ENCODE measurements at places on chromosomes 13 and 19. TPM values are rescaled to one million over a fixed set of nuclear protein-coding genes. Genes with fewer than 3 reads are reported as not detected.

- H3K4me3 ChIP-seq = peak overlapping the region; percentile 99
- peak; percentile 74 for DNase-seq
- peaks cover 34% of the 10 kb centered on the region for H3K4me1 ChIP-seq
- H3K36me3 ChIP-seq = no peaks in the 10 kb centered on the region
- no peaks in the 10 kb centered on the region for H3K27me3 ChIP-seq
- H3K27ac ChIP-seq = peak overlapping the region; percentile 98
Measured at GRCh38 chr19:3366753-3367627, 607 bp downstream of the NFIC start.

- no peaks in the 10 kb centered on the region for H3K4me1 ChIP-seq
- DNase-seq = no peak
- no peaks in the 10 kb centered on the region for H3K27me3 ChIP-seq
- H3K4me3 ChIP-seq = no peak overlapping the region
- H3K27ac ChIP-seq = no peak overlapping the region
- H3K36me3 ChIP-seq = no peaks in the 10 kb centered on the region
Measured at GRCh38 chr13:101053301-101054093, 362.8 kb downstream of the NALCN start.

DNA sequence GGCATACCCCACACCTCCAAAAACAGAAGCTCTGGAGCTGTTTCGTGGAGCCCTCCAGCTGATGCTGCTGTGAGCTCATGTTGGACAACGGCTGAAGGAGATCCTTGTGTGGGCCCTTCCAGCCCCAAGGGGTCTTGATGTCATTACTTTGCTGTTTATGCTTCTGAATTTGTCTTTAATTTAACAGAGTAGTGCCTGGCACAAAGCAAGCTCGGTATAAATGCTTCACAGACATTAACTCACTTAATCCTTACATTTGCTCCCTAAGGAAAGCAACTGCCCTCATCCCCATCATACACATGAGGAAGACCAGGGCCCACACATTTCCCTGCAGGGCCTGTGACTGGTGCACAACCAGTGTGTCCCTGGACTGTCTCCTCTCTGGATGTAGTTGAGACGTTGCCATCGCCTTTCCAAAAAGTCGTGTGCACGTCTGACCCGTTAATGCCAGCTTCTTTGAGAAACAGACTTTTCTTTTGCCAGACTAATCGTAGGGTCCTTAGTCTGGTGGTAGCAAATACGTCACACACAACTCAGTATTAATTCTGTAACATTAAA lies 7.6 kb downstream of the COL4A1 start:
- DNase-seq = no peak
- H3K27ac ChIP-seq = peak overlapping the region; percentile 43
- H3K27me3 ChIP-seq = peaks cover 16% of the 10 kb centered on the region
- peaks cover 5% of the 10 kb centered on the region for H3K4me1 ChIP-seq
- H3K36me3 ChIP-seq = no peaks in the 10 kb centered on the region

GRCh38 chr13:36526897-36527296 lies 94.6 kb downstream of the CCNA1 start:
- no peak for DNase-seq
- H3K27ac ChIP-seq = no peak overlapping the region
- no peaks in the 10 kb centered on the region for H3K4me1 ChIP-seq
- no peak overlapping the region for H3K4me3 ChIP-seq
- no peaks in the 10 kb centered on the region for H3K36me3 ChIP-seq

DNA sequence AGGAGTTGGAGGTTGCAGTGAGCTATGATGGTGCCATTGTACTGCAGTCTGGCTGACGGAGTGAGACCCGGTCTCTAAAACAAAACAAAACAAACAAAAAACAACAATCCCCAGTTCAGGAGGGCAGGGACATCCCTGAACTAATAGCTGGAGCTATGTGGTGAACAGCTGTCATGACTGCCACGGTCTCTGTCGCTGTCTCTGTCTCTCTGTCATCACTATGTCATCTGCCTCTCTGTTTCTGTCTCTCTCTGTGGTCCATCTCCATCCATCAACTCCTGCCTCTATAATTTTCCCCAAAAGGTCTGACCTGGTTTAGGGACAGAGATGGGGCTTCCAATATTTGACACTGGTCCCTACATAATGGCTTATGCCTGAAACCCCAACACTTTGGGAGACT lies 7.4 kb downstream of the ITPKC start:
- H3K4me3 ChIP-seq = no peak overlapping the region
- peaks cover 30% of the 10 kb centered on the region for H3K4me1 ChIP-seq
- no peak for DNase-seq
- H3K27ac ChIP-seq = peak overlapping the region; percentile 19

DNA sequence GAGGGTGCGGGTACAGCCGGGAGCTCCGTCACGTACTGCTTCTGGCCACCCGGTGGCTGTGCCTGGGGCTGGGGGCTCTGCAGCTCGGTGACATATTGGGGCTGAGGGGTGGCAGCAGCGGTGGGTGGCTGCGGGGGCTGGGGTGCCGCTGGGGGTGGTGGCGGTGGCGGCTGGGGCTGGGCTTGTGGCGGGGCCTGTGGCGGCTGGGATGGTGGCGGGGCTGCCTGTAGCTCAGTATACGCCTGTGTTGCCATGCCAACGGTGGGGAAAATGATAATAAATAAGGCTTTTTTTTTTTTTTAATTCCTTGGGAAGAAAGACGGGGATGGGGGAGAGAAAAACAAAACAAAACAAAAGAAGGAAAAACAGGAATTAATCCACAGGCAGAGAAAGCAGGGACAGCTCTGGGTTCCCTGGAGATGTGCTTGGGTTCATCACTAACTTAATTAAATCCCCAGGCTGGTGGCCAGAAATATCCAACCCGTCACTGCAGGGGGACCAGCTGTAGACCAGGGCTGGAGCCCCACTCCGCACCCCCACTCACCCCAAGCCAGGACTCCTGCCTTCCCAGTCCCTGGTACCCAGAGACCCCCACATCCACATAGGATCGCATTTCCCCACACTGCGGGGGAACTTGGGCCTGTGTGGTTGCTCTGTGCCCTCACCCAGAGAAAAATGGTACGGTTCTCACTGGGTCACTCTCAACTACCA lies 12.4 kb downstream of the RFX1 start:
- H3K27ac ChIP-seq = peak overlapping the region; percentile 42
- no peak for DNase-seq
- H3K4me1 ChIP-seq = peaks cover 24% of the 10 kb centered on the region
- no peak overlapping the region for H3K4me3 ChIP-seq

- DNase-seq = no peak
- no peak overlapping the region for H3K27ac ChIP-seq
Measured at GRCh38 chr13:41008349-41008980, 10.7 kb downstream of the ELF1 start.

- H3K27me3 ChIP-seq = no peaks in the 10 kb centered on the region
- no peaks in the 10 kb centered on the region for H3K36me3 ChIP-seq
- no peak overlapping the region for H3K27ac ChIP-seq
- no peaks in the 10 kb centered on the region for H3K4me1 ChIP-seq
Measured at GRCh38 chr13:46489586-46490023, 63.4 kb upstream of the LRCH1 start.

DNA sequence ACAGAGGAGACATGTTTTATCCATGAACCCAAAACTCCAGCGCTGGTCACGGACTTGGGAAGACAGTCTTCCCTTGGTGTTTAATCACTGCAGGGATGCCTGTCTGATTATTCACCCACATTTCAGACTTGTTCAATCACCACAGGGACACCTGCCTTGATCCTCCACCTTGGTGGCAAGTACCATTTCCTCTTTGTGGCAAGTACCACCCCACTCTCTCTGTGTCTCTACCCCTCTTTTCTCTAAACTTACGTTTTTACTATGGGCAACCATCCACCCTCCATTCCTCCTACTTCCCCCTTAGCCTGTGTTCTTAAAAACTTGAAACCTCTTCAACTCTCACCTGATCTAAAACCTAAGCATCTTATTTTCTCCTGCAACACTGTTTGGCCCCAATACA lies 16.8 kb downstream of the ZNF83 start:
- no peaks in the 10 kb centered on the region for H3K4me1 ChIP-seq
- H3K27me3 ChIP-seq = no peaks in the 10 kb centered on the region
- H3K4me3 ChIP-seq = no peak overlapping the region
- no peak for DNase-seq
- no peak overlapping the region for H3K27ac ChIP-seq

DNA sequence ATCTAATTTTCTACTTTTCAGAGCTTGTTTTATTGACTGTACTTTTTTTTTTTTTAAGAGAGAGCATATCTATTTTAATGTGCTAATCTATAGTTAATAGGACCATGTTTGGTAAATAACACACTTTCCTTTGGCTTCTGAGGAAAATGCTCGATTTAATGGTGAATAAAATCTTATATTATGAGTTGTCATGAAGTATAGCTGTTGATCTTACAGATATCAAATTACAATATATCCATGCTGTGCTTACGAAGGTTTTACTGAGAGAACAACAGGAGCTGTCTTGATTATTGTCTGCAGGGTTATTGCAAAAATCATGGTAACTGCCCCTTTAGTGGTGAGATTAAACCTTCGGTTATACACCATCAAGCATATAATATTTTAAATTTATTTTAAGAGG lies 29.6 kb downstream of the URI1 start:
- no peak overlapping the region for H3K4me3 ChIP-seq
- H3K27ac ChIP-seq = no peak overlapping the region
- H3K36me3 ChIP-seq = no peaks in the 10 kb centered on the region
- H3K27me3 ChIP-seq = no peaks in the 10 kb centered on the region
- no peak for DNase-seq

DNA sequence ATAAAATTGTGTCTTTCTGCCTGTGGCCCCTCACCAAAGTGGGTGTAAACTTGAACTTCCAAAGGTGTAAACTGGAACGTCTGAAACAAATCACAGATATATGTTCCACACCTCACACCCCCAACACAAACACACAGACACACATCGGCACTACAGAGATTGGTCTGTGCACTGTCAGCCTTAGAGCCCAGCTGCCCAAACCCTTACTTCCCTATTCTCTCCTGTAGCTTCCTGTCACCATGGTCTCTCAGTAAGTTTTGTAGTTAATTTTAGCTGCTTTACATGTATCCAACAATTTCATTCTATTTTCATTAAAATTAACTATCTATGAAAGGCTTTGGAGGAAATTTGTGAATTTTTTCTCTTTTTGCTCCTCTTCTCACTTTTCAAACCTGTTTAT lies 5.4 kb downstream of the TM9SF2 start:
- no peak overlapping the region for H3K4me3 ChIP-seq
- peak overlapping the region; percentile 32 for H3K27ac ChIP-seq
- no peak for DNase-seq
- peaks cover 51% of the 10 kb centered on the region for H3K4me1 ChIP-seq
- H3K27me3 ChIP-seq = no peaks in the 10 kb centered on the region

GRCh38 chr19:6534451-6535093 lies 3.7 kb downstream of the TNFSF9 start:
- peaks cover 17% of the 10 kb centered on the region for H3K4me1 ChIP-seq
- peaks cover 23% of the 10 kb centered on the region for H3K27me3 ChIP-seq
- no peak for DNase-seq

DNA sequence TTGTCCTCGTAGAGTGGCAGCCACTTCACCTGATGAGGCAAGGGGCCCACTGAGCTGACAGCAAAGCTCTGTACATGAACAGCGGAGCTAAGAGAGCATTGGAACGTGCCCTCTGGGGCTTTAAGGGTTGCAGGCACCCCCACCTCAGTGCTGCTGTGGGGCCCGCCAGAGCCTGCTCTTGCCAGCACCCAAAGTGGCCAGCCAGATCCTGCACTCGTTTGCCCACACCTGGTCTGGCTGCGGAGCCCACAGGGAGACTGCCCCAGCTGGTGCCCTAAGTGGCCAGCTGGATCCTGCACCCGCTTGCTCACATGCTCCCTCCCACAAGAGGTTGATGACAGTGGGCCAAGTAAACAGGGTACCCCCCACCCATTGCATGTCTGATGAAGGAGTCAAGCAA lies 783.4 kb upstream of the MIR17HG start:
- no peak for DNase-seq
- H3K27ac ChIP-seq = no peak overlapping the region
- H3K4me3 ChIP-seq = no peak overlapping the region
- no peaks in the 10 kb centered on the region for H3K27me3 ChIP-seq

DNA sequence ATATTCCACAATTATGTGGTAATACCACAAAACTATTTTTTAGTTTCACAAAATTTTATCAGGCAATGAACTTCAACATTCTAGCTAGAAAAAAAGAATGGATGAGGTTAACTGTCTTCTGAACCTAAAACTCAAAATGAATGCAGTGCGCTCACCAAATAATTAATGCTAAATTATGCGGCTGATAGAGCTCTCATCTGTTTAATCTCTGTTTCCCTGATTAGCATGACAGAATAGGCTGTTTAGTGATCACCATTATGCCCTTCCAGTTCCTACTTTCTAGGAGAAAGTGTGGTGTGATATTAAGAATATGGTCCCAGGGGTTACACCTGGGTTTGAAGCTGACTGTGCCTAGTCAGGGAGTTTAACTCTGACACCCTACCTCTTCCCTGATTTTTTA lies 42.8 kb upstream of the POSTN start:
- H3K36me3 ChIP-seq = no peaks in the 10 kb centered on the region
- no peaks in the 10 kb centered on the region for H3K4me1 ChIP-seq
- no peak overlapping the region for H3K4me3 ChIP-seq

DNA sequence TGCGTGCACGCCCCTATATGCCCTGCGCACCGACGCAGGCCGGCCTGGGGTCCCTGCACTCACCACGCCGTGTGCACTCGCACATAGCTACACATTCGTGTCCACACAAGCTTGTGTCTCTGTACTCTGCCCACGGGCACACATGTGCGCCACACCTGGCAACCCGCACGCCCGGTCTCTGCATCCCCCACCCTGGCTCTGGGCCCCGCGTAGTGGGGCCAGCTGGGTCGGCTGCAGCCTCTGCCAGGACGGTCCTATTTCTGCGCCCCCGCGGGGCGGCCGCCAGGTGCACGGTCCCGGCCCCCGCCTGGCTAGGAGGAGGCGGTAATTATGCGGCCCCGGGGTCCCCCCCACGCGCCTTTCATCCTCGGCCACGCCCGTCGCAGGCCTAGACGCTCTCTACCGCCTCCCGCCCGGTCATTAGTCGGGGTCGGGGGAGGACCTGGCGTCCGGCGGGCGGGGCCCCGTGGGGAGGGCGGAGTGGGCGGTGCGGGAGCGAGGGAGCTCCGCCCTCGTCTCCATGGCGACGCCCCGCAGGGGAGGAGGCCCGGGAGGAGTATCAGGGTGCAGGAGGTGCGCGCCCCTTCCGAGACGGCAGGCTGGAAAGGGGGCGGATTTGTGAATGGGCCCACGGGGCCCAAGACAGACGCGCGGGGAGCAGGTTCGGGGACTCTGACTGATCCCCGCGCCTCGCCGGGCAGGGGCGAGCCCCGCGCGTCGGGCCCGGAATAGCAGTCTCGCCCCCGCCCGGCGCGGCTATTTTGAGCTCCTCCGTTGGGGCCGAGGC lies 2.8 kb upstream of the CIRBP start:
- DNase-seq = no peak
- H3K4me1 ChIP-seq = peaks cover 60% of the 10 kb centered on the region
- H3K27me3 ChIP-seq = no peaks in the 10 kb centered on the region
- peak overlapping the region; percentile 56 for H3K4me3 ChIP-seq
- H3K27ac ChIP-seq = peak overlapping the region; percentile 99

GRCh38 chr13:114073881-114074612 lies 58.4 kb downstream of the RASA3 start:
- H3K27ac ChIP-seq = no peak overlapping the region
- H3K27me3 ChIP-seq = no peaks in the 10 kb centered on the region
- DNase-seq = no peak
- H3K36me3 ChIP-seq = no peaks in the 10 kb centered on the region
- H3K4me3 ChIP-seq = no peak overlapping the region
- H3K4me1 ChIP-seq = peaks cover 8% of the 10 kb centered on the region

Gene CEACAM16
- not detected for total RNA-seq

Gene PVR
- 28.2 TPM for total RNA-seq

Gene COMP
- not detected for total RNA-seq

Gene KASH5
- not detected for total RNA-seq
